ENCODE measurements at places on chromosomes 12 and 14.

DNA sequence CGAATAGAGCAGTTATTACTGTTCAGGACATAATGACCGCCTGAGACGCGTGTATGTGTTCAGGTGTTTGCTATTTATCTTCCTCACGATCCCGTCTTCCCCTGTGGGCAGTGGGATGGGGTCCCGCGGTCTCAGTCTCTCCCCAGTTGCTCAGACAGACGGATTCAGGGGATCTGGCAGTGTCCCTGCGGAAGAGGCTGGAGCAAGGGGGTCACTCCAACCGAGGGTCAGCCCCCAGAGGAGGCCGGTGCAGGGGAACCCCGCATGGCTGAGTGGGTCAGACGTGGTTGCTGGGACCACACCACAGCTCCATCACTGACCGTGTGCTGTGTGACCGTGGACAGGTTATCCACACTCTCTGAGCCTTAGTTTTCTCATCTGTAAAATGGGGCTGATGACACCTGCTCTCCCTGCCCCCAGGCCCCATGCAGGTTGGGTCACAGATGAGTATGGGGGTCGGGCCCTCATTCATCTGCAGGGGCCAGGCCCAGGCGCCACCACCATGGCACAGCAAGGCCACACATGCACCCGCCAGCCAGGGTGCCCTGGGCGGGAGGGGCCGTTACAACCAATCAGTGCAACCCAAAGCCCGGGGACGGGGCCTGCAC lies 5.2 kb downstream of the MMP17 start:
- DNase-seq: no peak

DNA sequence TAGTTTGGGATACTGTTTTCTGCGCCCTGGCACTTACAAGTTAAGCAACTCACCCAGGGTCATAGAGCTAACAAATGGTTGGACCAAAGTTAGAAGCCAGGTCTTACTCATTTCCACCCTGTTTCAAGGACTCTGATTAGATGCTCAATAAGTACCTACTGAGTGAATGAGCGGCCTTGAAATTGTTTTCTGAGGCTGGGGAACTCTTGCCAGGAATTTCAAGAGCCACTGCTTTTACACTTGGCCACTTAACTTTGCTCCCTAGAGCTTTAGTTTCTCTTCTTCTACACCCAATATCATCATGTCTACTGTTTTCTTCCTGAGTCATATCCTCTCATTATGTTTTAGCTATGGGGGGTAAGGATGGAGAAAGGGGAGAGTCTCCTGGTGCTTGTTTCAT lies 431.6 kb downstream of the ZFP36L1 start:
- no peak for DNase-seq

GRCh38 chr12:56086608-56087007 lies 6.6 kb downstream of the ERBB3 start:
- no peak for DNase-seq

GRCh38 chr12:24596768-24597388 lies 352.0 kb downstream of the BCAT1 start:
- no peak for DNase-seq

GRCh38 chr12:55707841-55708694 lies at the start of gene ITGA7:
Gene ITGA7, minus strand, starts transcription at chr12:55707904. Its CDS starts 222 bp downstream, at chr12:55707682.
- DNase-seq: peak; percentile 59

DNA sequence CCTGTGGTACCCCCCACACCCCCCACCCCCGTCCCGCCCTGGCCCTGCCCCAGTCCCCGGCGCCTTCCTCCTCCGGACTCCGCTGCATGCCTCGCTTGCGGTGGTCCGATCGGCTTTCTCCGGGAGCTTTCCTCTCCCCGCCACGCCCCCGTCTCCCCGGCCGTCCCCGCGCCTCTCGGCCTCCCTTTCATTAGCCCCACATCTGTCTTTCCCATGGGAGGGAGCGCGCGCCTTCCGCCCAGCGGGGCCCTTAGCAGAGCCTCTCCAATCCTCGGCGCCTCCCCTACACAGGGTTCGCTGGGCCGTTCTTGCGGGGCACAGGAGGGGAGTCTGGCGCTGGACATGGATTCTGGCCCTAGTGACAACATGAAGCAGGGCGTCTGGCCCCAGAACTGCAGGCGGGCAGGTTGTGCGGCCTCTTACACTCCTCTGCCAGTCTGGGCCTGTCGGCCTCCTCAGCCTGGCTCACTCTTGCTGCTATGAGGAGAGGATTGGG lies 1.5 kb upstream of the EFS start:
- no peak for DNase-seq

DNA sequence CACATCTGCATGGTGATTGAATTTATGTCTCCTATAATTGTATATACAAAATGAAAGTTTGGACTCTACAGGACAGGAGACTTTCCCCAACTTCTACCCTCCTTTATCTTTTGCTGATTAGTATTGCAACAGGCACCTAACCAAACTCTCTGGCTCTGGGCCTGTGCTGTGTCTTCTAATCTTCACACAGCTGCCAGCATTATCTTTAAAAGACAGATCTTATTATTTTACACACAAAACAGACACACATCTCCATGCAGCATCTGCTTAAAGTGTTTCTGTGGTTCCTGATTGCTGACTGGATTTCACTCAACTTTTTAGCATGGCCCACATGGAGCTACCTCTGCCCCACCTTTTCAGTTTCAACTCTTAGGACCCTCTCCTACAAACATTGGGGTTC lies 154.9 kb upstream of the PELI2 start:
- no peak for DNase-seq

- DNase-seq: no peak
Measured at GRCh38 chr14:28875934-28876571, 109.5 kb downstream of the FOXG1 start.

- no peak for DNase-seq
Measured at GRCh38 chr12:68998041-68998440, 65.1 kb upstream of the CPM start.

GRCh38 chr14:75715926-75716780 lies 55.1 kb downstream of the TTLL5 start:
- no peak for DNase-seq

- DNase-seq: no peak
Measured at GRCh38 chr14:101586531-101587430, 25.5 kb downstream of the DIO3 start.
